NCI-H460 (cell line): ENCODE measurements at places on chromosomes 1 and 21. TPM values are rescaled to one million over a fixed set of nuclear protein-coding genes. Genes with fewer than 3 reads are reported as not detected.

The ITLN2 gene
- total RNA-seq, result not detected in 2 replicates

The FYB2 gene
- not detected in 2 replicates for total RNA-seq

The C1orf56 gene
- total RNA-seq, result 6.1 and 7.2 TPM in 2 replicates

The ITGB2 gene
- total RNA-seq, result 0.84 and 0.92 TPM in 2 replicates

The PLA2G2F gene
- not detected in 2 replicates for total RNA-seq
